ENCODE measurements at places on chromosomes 2 and 18.

DNA sequence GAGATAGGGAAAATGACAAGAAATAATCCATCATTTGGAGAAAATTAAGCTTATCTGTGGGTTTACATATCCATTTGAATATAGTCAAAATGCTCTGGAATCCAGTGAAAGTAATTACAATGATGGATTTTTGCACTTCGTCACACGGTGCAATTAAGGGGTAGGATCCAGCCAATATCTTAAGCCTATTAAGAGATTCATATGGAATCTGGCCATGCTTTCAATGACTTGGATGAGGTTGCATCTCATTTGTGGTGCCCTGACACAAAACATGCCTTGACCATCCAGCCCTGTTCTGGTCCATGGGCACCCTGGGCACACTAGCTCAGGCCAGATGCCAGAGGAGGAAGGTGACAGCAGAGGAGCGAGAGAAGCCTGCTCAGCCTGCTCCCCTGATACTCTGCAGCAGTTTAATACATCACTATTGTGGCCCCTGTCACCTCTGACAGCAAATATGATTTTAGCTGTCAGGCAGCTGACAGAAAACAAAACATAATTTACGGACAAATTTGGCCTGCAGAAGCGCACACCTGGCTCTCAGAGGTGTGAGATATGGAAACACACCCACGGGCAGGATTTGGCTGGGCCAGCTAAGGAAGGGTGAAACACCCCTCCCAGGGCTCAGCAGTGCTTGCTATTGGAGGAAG lies 94.1 kb upstream of the ST8SIA3 start:
- DNase-seq, result no peak

DNA sequence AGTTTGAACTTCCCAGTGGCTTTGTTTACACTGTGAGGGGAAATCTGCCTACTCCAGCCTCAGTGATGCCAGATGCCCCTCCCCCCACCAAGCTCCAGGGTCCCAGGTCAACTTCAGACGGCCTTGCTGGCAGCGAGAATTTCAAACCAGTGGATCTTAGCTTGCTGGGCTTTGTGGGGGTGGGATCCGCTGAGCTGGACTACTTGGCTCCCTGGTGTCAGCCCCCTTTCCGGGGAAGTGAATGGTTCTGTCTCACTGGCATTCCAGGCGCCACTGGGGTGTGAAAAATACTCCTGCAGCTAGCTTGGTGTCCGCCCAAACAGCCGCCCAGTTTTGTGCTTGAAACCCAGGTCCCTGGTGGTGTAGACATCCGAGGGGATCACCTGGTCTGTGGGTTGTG lies 70.0 kb upstream of the NEUROD1 start:
- no peak for DNase-seq

DNA sequence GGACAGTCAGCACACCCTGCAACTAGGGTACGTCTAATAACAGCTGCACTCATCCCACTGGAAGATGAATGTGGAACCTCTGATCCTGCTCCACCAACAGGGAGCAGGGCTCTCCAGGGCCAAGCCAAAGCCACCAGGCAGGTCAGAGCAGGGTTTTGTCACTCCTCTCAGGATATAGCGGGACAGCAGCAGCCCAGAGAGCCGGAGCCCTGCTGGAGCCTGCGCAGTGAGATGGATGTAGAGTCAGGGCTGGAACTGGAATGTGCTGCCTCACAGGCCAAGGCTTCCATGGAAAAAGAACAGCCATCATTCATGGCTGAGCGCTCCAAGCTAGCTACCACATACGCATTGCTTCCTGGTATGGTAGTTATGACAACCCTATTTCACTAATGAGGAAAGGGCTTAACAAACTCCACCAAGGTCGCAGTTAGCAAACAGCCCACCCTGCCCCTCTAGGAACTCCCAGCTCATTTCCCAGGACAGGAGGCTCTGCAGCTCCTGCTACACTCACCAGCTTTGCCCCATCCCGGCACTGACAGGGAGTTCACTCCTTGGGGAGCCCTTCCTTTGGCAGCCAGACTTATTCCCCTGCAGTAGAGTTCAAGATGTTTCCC lies 85.2 kb downstream of the HS1BP3 start:
- DNase-seq, result no peak

GRCh38 chr2:126359494-126359893 lies 296.5 kb upstream of the GYPC start:
- no peak for DNase-seq

GRCh38 chr18:55013685-55014084 lies 54.4 kb upstream of the CCDC68 start:
- no peak for DNase-seq

- DNase-seq, result no peak
Measured at GRCh38 chr2:207300817-207301216, 135.1 kb upstream of the KLF7 start.

- no peak for DNase-seq
Measured at GRCh38 chr18:23456835-23457234, 3.7 kb downstream of the RIOK3 start.

DNA sequence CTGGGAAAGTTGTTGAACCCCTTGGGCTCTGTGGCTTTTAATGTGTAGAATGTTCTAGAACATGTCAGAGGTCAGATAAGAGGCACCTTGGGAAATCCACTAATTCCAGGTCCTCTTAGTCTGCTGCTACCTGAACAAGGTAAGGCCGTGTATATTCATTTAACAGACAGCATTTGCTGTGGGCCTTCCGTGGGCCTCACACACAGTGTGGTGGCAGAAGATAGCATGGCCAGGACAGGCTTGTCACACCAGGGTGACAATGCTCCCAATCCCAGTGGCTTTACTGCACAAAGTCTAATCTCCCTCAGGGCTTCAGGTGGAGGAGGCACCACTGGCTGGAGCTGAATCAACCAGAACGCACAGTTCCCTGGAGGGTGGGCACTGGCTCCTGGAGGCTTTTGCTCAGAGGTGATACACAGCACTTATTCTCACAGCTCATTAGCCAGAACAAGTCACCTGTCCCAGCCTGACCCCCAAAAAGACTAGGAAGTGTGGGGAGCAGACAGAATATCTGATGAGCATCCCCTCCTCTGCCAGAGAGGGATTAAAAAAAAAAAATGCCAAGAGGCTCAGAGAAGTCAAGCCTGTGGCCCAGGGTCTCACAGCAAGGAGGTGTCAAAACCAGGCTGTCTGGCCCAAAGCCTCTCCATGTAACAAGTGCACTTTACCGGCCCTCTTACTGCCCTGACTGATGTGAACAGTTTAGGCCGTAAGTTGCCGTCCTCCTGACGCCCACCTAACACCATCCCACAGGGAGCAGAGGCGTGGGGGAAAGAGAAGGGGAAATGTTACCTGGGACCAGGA lies 216.9 kb upstream of the RAB6C start:
- no peak for DNase-seq

DNA sequence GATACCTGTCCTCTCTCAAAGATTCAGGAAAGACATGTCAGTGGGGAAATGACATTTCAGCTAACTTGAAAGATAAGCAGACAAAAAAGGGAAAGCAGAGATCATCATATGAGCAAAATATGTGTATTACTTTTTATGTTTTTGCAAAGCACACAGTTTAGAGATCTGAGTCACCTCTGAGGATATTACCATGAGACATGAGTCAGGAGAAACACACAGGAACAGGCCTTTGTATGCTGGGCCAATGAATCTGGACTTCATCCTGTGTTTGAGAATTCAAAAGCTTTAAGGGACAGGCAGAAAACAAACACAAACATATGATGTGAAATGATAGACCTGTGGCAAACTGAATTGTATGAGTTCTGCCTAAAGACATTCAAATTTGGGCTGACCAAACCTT lies 306.0 kb upstream of the EPC2 start:
- no peak for DNase-seq

GRCh38 chr2:69213201-69213600 lies 173.8 kb downstream of the GFPT1 start:
- no peak for DNase-seq

DNA sequence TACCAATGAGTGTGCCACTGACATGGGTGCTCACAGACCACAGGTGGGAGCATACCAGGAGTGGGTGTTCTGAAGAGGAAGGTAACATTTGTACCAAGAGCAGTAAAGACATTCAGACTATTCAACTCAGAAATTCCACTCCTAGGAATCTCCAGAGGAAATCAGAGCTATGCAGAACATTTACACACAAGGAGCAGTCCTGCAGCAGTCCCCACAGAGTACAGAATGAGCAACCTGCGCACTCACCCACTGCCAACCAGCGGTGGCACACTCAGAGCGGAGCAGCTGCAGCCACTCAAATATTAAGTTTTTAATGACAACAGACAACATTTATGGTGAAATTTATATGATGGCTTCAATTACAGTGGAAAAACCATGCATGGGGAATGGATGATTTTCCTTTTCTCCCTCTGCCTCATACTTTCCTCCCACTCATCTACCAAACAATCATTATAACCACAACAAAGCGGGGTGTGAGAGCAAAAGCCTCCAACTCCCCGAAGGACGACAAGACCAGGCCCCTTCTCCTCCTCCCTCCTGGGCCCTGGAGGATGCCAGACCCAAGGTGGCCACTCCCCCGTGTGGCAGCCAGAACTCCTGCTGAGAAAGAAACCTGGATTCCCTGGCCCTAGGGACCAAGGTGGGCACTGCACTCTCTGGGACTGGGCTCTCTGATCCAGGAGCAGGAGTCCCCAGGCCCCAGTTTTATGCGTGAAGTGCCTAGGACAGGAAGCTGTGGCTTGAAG lies 5.4 kb downstream of the HS6ST1 start:
- DNase-seq, result no peak

DNA sequence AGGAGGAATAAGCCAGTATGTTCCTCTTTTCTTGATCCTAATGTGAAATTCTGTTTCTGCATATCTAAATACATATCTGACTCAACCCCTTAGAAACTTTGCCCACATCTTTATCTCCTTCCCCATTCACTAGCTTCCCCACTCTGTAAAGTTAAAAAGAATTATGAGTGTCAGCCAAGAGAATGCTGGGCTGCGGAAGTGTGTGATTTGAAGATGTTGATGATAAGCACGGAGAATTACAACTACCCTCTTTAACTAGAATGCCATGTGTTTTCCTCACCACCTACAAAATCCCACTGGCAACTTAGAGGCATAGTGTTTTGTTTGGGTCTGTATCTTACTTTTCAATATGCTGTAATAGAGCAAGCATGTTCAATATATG lies 490.4 kb upstream of the FANCL start:
- no peak for DNase-seq

GRCh38 chr2:157471078-157471477 lies 27.2 kb upstream of the CYTIP start:
- DNase-seq, result no peak

- DNase-seq, result no peak
Measured at GRCh38 chr2:184154438-184154837, 443.9 kb upstream of the ZNF804A start.

- DNase-seq, result no peak
Measured at GRCh38 chr2:64581018-64581417, 56.9 kb downstream of the AFTPH start.

GRCh38 chr2:100589527-100589926 lies 26.7 kb downstream of the PDCL3 start:
- DNase-seq, result no peak

- DNase-seq, result no peak
Measured at GRCh38 chr2:38095996-38096861, 20.3 kb upstream of the CYP1B1 start.

DNA sequence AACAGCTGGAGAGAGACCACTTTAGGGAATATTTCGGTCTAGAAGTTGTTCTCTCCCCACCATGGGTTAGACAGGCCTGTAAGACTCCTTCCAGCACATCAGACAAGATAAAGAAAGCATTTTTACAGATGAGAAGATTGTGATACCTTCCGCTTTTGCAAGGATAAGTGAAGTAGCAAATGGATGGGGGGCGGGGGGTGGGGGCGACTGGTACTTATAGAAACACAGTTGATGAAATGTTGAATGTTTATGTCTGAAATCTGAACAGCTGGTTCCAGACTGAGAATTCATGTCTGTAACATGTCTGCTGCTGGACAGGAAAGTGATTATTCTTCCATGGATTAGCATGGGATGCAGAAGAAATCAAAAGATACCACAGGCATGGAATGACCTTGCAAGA lies 90.5 kb upstream of the FN1 start:
- no peak for DNase-seq

DNA sequence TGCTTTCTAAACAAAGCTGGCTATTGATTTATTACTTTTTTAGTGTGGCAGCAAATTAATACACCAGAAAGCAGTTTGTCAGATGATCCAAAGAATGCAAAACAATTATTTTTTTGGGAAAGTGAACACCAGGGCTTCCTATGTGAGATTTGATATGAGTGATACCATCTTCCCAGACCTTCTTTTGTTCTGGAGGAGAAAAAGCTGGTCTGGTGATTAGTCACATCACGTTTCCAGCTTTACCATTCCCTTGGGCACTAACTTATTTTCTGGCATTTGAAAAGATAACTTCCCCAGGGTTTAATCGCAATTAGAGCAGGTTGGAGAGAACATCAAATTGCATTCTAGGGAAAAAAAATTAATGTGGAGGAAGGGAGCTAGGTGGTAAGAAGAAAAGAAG lies 182.9 kb upstream of the TANK start:
- no peak for DNase-seq

DNA sequence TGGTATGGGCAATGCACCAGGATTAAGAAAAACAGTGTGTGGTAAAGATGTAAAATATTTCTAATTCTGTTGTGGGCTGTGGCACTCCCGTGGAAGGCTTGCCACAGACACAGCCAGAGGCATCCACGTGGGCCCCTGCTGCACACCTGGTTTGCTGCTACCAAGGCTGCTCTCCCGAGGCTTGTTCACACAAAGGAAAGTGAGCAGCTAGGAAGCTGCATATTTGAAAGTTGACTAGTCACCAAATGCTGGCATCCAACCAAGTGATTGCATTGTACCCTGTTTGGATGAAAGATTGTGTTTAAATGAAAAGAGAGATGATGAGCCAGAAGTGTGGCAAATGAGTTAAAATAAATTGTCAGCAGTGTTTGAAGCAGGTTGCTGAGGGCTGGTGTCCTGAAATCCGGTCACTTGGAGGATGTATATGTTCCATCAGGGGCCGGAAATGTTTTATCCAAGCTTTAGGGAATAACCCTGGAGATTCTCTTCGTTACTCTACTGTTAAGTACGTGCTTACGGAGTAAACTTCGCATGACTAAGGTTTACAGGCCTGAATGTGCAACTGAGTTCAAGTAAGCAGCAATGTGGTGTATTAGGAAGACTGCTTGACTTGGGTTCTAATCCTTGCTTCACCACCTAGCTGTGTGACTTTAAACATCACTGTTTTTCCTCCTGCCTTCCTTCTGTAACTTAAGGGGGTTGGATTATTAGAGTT lies 86.1 kb downstream of the MSH2 start:
- DNase-seq, result no peak

DNA sequence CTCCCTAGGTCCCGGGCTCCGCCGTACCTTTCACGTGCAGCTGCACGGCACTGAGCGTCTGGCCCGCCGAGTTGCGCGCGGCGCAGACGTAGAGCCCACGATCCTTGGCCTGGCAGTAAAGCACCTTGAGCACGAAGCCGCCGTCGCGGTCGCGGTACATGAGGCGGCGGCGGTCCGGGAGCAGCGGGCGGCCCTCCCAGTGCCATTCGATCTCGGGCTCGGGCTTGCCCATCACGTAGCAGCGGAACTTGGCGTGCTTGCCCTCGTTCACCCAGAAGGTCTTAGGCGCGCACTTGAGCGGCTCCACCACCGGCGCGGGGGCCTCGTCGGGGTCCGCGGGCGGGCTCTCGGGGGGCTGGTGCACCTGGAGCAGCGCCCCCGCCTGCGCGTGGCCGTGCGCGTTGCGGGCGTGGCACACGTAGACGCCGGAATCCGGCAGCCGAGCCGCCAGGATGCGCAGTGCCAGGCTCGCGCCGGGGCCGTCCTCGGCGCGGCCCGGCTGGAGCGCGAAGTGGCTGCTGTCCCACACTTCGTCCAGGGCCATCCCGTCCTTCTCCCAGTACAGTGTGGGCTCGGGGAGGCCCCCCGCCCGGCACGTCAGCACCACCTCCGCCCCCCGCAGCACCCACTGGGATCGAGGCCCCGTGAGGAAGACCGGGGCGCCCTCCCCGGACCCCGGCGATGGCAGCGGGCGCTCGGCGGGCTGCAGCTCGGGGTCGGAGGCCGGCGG lies 980 bp downstream of the OBSL1 start:
- no peak for DNase-seq
